Activated gamma-delta T cell treated with Interleukin-2 at 50 U/mL for 16 hours (primary cell): ENCODE measurements at places on chromosomes 7 and 10.

- no peak for DNase-seq
Observed at GRCh38 chr7:33509206-33509605, 379.8 kb downstream of the BBS9 start.

- no peak for DNase-seq
Observed at GRCh38 chr10:3068968-3069737, 1.8 kb downstream of the PFKP start.

- no peak for DNase-seq
Observed at GRCh38 chr10:91797048-91797690, 1.1 kb upstream of the TNKS2 start.

DNA sequence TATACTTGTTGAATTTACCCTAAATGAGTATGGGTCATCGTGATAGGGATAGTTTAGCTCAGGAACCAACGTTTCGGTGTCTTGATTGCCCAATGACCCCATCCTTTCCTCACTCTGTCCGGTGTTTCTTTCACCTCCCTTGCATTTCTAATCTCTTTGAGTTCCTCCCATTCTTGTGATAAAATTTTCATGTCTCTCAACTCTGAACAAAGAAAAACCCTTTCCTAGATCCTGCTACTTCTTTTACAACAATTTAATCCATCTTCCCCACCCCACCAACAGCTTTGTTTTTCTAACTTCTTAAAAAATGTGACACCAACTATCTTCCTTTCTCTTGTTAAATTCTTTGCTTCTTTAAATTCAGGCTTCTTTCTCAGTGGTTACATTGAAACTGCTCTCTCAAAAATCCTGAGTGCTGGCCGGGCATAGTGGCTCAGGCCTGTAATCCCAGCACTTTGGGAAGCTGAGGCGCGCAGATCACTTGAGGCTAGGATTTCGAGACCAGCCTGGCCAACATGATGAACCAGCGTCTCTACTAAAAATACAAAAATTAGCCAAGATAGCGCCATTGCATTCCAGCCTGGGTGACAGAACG is 130.3 kb upstream of the MINDY3 start:
- no peak for DNase-seq

DNA sequence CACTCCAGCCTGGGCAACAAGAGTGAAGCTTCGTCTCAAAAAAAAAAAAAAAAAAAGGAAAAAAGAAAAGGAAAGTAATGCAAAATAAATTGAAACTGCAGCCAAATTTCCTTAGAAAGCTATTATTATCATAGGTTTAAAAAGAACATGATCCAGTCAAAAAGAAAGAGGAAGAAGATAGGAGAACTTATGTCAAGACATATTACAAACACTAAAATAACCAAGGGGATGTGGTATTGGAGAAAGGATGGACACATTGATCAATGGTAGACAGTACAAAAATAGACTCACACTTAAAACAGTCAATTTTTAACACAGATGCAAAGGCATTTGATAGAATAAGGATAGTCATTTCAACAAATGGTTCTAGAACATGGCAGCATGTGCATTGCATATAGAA is 27.3 kb upstream of the PFKP start:
- no peak for DNase-seq

- no peak for DNase-seq
Observed at GRCh38 chr10:28530751-28531150, 2.2 kb upstream of the WAC start.

DNA sequence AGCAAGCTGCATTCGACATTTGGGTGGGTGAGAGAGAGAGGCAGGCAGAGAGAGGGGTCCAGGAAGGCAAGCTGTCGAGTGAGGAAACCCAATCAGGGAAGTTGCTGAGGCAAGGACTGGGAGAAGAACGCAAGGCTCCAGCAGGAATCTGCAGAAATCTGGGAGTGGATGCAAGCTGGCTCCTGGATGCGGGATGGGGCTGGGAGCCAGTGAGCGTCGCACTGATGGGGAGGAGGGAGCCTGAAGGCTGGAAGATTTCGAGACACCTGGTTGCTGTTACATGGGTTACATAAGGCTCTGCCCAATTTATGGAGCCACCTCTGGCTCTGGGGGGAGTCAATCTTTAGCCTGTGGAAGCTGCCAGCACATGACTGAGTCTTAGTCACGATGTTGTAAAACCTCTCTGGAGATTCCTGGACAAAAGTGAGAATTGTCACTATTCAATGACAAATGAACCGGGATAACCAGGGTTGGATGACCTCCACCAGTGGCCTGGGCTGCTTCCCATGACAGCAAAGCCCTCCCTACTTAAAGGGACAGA is 51.1 kb upstream of the ADRB1 start:
- DNase-seq = no peak

DNA sequence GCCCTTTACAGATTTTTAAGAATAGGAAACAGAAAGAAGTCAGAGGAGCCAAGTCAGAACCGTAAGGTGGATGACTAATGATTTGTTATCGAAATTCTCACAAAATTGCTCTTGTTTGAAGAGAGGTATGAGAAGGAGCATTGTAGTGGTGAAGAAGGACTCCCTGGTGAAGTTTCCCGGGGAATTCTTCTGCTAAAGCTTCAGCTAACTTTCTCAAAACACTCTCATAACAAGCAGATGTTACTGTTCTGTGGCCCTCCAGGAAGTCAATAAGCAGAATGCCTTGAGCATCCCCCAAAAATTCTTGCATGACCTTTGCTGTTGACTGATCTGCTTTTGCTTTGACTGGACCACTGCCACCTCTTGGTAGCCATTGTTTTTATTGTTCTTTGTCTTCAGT is 152.9 kb downstream of the HGF start:
- no peak for DNase-seq

DNA sequence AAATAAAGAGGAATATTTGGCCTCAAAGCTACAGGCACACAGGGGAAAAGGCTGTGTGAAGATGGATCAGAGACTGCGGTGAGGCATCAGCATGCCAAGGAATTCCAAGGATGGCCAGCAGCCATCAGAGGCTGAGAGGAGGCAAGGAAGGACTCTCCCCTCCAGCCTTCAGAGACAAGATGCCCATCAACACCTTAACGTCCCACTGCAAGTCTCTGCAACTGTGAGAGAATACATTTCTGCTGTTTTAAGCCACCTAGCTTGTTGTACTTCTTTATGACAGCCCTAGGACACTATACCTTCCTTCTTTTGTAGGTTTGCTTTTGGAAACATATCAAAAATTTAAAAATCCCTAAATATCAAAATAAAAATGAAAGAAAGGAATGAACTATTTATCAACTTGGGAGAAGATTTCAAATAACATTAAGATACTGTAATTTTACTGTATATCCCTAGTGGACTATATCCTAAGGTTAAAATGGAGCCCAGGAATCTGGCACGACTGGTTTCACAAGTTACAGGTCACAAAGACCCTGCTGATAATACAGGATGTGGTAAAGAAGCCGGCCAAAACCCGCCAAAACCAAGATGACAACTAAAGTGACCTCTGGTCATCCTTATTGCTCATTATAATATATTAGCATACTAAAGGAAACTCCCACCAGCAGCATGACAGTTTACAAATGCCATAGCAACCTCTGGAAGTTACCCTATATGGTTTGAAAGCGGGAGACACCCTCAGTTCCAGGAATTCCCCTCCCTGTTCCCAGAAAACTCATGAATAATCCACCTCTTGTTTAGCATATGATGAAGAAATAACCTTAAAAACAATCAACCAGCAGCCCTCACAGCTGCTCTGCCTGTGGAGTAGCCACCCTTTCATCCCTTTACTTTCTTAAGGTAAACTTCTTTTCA is 185.2 kb downstream of the AVL9 start:
- DNase-seq = no peak

GRCh38 chr10:1068380-1069361 is 12.5 kb downstream of the WDR37 start:
- no peak for DNase-seq

GRCh38 chr7:1740214-1740613 is 70.1 kb downstream of the ELFN1 start:
- DNase-seq = no peak

GRCh38 chr7:71312755-71313490 is 181.0 kb downstream of the GALNT17 start:
- no peak for DNase-seq

DNA sequence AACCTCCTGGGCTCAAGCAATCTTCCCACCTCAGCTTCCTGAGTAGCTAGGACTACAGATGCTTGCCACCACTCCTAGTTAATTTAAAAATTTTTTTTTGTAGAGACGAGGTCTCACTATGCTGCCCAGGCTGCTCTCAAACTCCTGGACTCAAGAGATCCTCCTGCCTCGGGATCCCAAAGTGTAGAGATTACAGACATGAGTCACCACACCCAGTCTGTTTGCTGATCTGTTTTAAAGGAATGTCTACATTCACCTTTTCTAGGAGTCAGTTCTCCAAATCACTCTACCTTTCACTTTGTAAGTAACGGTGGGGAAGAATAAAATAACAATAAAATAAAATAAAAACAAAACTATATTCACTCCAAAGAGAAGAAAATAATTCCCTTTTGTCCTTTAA is 86.6 kb upstream of the AGBL3 start:
- DNase-seq = no peak

DNA sequence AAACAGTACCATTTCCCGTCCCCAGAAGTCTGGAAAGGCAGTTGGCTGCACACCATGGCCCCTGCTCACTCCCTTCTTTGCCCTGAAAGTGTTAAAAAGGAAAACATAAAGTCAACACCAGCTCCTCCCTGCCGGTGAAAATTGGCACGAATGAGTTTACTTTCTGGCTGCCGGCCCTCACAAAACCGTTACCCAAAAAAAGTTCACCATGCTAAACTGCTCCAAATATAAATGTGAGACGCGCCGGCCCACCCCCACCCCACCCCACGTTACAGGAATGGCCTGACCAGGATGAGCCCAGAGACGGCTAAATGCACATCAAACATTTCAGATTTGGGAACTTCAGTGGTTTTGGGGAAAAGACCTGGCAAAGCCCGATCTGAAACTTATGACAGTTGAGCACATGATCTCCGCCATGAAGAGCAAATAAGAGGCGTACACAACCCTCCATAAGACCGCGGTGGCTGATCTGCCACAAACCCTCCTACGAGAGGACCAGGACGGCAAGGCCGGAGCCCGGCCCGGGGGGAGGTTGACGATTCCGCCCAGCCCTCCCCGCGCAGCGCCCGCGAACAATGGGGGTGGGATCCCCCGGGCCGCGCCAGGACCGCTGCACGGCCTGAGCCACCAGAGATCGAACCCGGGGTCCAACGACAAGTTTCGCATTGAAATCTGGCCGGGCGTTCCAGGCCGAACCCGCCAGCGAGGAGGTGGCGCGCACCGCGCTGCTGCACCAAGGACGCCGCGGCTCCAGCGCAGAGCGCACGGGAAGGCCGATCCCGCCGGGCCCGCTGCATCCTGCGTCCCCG is 952 bp downstream of the DIP2C start:
- DNase-seq = no peak

DNA sequence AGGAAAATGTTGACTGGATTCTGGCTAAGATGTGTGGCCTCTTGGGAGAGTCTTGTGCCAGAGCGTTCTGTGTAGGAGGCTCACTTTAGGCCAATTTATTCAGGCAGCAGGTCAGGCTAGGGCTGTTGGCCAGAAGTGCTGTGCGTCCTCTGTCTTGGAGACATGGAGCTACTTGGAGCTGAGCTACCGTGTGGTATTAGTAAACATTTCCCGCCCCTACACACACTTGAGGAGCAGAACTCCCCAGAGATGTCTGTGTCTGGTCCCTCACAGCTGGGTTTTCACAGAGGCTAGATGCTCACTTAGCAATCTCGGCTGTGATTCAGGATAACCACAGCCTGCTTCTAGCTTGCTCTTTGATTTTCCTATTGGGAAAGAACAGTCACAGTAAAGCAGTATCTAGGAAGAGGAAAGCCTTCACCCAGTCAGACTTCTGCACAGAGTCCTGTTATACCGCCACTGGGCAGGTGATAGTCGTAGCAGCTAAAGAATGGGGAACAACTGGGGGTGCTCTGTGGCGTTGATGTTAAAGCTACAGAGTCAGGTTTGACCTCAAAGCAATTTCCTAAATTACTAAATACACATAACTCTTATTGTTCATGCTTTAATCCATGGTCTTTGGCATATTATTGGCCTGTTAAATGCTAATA is 86.7 kb downstream of the MDFIC start:
- DNase-seq = no peak

GRCh38 chr10:124557648-124558338 is 96.2 kb downstream of the LHPP start:
- no peak for DNase-seq

DNA sequence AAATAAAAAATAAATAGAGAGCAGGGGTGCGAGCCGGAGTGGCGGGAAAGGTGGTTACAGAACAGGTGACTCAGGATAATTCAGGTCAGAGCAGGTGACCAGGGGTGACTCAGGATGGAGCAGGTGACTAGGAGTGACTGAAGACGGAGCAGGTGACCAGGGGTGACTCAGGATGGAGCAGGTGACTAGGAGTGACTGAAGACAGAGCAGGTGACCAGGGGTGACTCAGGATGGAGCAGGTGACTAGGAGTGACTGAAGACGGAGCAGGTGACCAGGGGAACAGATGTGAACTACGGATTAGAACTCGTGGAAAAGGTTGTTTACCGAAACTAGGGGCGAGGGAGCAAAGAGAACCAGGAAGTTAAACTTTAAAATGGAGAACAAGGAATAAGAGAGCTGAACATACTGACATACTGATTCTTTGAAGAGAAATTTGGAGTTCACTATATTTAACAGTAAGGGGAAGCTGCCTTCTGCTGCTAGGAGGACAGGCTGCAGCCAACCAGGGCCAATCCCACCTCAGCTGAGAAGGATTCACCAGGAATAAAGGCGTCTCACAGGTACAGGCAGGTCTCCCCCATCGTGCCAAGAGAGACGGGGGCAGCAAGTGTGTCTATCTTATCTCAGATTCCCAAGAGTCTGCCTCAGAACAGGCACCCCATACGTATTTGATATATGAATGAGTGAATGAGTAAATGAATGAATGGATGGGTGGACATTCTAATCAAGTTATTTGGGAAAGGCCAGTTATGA is 101.3 kb downstream of the CPXM2 start:
- no peak for DNase-seq

- no peak for DNase-seq
Observed at GRCh38 chr10:104021246-104021645, 54.3 kb downstream of the SLK start.

- no peak for DNase-seq
Observed at GRCh38 chr7:46681865-46682503, 760.9 kb upstream of the IGFBP3 start.

- DNase-seq = no peak
Observed at GRCh38 chr7:152677808-152678670, 2.1 kb upstream of the XRCC2 start.

DNA sequence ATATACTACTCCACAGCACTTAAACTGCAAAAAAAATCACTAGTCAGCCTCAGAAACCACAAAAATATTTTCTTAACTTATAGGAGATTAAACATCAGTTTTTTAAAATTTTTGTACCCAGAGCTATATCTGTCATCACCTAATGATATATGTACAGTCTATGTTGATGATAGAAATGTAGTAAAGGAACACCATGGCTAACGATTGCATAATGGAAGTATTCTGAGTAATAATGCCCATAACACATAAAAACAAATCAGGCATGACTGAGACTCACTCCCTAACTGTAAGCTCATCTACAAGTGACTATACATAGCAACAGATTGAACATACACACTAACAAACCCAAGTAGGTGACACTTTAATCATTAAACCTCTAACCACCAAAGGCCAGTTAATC is 51.3 kb downstream of the TSPAN12 start:
- no peak for DNase-seq
